ENCODE measurements at places on chromosomes 5 and 9.

DNA sequence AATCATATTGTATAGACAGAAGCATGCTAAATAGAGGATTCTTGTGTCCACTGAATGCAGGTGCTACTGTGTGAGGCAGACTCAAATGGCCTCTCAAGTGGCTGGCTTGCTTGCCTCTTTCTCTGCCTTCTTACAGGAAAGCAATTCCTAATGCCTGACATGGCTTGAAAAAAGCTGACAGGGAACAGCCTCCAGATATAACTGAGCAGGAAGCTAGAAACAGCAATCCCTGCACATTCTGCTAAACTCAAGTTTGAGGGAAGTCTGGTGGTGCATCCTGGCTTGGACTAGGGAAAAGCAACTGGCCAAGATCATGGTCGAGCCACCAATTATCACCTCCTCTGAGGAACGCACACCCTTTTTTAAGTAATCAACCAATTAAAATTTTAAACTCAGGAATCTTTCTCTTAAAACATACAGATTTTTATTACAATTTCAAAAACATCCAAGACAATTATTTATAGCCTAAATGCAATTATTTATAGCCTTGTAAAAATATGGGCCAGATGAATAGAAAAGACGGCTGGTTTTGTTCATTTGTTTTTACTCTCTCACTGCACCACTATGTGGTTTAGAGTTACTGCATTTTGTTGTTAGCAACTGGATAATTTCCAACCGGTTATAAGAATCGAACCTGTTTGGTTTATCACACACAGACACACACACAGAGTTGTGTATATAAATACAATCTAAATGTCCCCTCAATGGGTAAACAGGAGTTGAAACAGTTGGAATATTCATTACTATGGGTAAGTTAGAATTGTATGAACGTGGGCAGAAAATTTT lies 290.9 kb upstream of the ANKRD55 start:
- no peak for DNase-seq

DNA sequence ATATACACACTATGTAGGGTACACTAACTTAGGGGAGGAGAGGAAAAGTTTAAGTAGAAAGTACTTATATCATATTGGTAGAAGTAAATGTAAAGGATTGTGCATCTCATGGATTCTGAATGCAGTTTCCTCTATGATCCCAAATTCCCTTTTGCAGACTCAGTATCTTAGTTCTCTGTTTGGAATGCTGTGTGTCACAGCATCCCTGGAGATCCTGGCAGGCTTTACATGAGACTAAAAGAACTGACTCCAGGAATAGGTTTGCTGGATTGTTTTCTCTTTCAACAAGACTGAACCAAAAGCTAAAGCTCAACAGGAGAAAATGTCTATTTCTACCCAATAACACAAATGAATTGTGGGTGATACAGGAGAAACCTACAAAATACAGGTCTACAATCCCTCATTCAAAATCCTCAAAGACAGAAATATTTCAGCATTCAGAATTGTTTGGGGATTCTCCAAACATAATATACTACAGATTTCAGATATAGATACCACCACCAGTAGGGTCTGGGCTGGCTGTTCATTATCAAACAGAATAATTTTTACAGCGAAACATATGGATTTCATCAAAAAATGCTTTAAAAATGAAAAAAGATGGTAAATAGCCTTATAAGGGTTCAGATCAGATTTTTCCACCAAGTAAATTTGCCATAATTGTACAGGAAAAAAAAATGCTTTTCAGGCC lies 324.7 kb upstream of the GRAMD2B start:
- DNase-seq = no peak

DNA sequence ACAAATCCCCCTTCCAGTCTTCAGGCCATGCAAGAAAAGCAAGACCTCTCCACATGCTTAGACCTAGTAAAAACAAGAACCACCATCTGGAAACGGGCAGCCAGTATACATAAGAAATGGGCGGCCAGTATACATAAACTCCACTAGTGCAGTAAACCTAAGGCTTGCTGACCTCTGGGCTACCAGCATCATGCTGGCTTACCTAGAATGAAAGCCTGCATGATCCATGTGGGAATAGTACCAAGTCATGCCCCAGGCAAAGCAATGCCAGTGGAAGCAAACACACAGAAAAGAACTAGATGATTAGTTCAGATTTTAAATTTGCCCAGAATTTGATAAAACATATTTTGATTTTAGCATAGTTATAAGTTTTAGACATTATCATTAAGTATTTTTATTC lies 1346.4 kb downstream of the EFNA5 start:
- DNase-seq = no peak

DNA sequence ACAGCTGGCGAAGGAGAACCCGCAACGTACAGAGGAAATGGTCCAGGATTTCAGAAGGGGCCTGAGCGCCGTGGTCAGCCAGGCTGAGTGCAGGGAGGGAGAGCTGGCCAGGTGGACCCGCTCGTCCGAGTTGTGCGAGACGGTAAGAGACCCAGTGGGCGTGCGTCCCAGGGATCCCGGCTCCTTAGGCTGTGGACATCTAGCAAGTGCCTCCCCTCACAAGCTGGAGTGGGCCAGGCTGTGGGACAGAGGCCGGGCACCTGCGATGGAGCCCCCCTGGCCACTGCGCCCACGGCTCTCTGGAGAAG lies 29.5 kb upstream of the LRRC14B start:
- DNase-seq = no peak

GRCh38 chr5:142531977-142532780 lies 153.7 kb downstream of the FGF1 start:
- DNase-seq = no peak

GRCh38 chr9:109118808-109119438 lies 824 bp downstream of the TMEM245 start:
- peak; percentile 25 for DNase-seq

GRCh38 chr9:17490110-17490509 lies 88.8 kb upstream of the SH3GL2 start:
- no peak for DNase-seq

GRCh38 chr5:35575578-35575977 lies 42.1 kb upstream of the SPEF2 start:
- DNase-seq = no peak

- no peak for DNase-seq
Observed at GRCh38 chr5:82894716-82895115, 182.5 kb downstream of the TMEM167A start.

DNA sequence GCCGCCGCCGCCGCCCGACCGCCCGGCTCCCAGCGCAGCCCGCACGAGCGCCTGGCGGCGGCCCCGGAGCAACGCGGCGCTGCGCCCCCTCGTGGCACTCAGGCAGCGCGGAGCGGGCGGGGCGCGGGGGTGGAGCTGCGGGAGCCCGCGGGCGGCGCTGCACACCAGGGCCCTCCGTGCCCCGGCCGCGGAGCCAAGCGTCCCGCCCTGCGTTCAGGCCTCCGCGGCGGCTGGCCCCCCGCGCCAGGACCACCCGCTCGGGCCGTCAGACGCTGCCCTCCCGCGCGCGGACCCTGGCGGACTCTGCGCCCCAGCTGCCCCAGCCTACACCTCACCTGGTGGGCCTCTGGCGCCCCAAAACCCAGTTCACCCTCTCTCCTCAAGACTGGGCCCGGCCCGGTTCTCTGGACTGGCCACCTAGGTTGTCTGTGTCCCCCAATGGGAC lies at the start of gene RASGEF1C:
Gene RASGEF1C (minus strand): TSS at position 75 of the 445 bp plus-strand sequence. CDS start 71,159 bp downstream, outside the sequence.
- peak; percentile 35 for DNase-seq

- DNase-seq = no peak
Observed at GRCh38 chr9:69759021-69759420, 790 bp downstream of the PTAR1 start.

DNA sequence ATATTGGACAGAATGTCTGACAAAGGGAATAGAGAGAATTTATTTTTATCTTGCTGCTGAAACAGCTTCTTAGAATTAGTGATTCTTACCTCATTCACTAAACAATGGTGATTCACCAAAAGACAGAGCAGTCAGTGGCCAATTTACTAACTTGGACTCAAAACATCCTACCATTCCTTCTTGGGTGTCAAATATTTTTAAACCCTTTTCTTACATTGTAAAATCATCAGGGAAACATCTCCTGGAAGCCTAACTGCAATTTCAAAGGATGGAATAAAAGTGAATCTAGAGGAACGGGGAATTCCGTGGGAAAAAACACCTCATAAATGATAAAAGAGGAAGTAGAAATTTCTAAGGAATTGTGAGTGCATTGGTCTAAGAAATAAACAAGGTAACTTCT lies 97.7 kb downstream of the LHFPL2 start:
- DNase-seq = no peak

DNA sequence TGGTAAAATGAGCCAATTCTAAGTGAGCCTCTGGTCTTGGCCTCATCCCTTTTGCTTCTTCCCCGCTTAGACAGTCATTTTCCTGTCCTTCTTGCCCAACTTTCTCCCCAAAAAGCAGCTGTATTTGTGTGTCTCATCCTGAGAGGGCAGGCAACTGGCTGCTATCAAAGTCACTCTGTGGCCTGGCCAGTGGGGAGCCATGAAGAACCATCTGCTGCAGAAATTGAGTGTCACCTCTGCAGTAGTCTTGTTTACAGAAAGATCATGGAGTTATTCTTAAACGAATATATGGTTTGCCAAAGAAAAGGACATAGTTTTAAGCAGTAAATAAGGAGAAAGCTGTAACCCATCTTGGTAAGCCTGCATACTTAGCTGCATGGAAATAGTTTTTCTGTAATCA lies 233.6 kb upstream of the ELAVL2 start:
- no peak for DNase-seq

- DNase-seq = no peak
Observed at GRCh38 chr9:119177196-119177595, 192.0 kb downstream of the BRINP1 start.

DNA sequence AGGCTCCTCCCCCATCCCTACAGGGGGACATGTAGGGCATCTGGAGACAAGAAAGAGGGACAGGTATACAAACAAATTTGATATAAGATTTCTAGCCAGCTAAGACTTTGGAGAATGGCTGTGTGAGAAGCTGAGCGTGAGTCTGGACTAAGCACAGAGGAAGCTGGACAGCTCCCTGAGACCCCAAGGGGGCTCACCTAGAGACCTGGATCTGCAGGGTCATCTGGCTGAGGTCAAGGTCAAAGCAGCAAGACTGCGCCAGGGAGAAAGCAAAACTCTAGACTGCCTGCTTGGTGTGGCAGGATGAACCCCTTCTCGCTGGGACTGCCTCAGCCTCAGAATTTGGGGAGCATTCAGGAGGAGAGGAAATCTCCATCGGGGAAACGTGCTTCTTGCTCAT lies 8.0 kb upstream of the GSN start:
- DNase-seq = no peak

DNA sequence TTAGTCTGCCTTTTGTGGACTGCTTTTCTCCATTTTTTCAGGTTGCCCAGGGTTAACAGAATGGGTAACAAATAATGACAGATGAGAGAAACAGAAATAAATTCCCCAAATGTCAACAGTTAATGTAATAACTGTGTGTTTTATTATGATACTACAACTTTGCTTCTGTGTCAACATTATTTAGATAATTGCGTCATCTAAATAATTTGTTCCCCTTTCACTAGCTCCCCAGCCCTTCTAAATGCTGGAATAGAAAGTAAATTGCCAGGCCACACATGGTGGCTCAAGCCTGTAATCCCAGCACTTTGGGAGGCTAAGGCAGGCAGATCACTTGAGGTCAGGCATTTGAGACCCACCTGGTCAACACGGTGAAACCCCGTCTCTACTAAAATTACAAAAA lies 53.5 kb downstream of the RNF38 start:
- DNase-seq = no peak

DNA sequence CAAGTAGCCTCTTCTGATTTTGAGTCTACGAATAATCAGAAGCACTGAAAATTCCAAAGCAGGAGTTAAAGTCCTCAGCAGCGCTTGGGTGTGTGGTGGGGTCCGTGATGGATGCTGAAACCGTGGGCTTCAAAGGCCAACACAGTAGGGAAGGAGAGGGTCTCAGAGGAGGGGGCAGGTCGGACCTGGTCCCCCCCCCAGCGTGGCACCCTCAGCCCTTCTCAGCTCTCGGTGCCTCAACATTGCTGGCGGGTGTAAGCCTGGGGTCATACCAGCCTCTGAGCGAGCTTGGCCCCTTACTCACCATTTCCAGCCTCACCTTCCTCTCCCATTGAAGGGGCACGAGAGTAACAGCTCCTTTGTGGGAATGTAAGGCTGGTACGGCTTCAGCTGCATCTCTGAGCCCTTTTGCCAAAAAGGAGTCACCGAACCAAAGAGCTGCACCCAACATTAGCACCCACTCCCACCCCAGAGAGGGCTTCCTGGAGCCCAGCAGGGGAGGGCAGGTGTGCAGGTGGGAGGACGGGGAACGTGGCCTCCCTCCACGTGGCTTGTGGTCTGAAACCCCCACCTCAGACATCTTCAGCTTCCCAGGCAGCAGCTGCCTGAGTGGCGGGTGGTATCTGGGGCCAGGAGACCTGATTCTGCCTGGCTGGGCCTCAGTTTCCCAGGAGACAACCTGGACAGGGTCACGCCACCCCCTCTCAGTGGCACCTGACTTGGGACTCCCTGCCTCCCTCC lies 6.7 kb upstream of the LCN1 start:
- no peak for DNase-seq

DNA sequence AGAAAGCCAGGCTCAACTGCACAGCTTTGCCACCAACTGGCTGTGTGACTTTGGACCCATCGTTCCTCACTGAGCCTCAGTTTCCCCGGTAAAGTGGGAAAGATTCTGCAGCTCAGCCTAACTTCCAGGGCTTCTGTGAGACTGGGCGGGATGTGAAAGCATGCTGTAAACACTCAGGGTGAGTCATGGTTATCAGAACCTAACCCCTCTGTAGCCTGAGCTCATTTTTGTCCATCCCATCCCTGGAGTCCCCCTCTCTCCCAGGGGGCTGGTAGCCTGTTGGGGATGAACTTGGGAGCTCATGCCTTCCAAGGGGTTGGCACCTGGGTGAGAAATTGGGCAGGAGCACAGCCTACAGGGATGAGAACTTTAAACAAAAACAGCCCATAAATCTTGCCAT lies 2.3 kb downstream of the CCDC69 start:
- DNase-seq = no peak

- no peak for DNase-seq
Observed at GRCh38 chr5:65938256-65938655, 11.9 kb downstream of the ERBIN start.

GRCh38 chr5:134090522-134090921 lies 24.0 kb upstream of the TCF7 start:
- DNase-seq = no peak

DNA sequence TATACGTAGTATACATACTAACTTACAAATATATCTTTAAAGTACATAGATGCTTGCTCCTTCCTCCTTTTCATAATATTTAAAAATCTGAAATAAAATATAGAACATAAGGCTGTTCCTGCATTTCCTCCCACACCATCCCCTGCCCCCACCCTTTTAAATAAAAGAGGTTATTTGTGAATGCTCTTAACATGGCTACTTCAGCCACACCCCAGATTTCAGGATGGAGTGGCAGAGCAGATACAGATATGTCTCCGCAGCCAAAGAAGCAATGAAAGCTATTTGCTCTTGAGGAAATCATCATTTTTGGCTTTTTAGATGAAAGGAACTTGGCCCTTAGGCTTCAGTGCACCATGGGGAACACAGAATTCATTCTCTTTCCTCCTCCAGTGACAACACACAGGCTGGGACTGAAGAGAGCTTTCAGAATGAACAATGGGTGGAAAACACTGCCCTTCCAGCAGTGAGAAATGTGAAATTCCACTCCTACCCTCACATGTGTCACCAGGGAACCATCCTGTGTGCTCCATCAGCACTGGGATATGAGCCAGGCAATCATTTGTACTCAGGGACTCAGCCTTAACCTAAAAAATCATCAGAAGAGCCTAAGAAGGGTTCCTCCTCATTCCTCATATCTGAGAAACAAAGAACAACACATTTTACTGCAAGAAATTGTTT lies 134.3 kb downstream of the PPP2R2B start:
- DNase-seq = no peak

- DNase-seq = peak; percentile 34
Observed at GRCh38 chr5:1008451-1009358, at the start of gene NKD2. NKD2 (plus strand) TSS chr5:1008802; CDS start chr5:1009058, 256 bp downstream.
